HFF-Myc (cell line): ENCODE measurements at places on chromosomes 16 and 17.

- no peak for DNase-seq
Measured at GRCh38 chr16:47728205-47728604, 267.1 kb downstream of the PHKB start.

DNA sequence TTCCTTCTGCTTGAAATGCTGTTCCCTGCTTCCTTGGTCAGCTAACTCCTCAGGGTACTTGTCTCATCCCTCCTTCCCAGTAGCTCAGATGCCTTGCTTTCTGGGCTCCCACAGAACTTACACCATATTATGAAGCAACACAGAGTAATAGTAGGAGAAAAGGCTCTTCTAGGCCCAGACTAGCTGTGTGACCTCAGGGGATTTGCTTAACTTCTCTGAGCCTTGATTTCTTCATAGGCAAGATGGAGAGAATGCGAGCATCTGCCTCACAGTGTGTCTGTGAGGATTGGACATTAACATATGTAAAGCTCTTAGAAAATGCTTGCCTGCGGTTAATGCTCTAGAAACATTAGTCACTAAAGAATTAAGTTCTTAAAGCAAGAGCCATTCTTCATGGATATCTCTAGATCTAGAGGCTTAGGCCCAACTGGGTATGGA is 22.3 kb upstream of the PECAM1 start:
- DNase-seq: no peak

GRCh38 chr17:74527081-74527480 is 4.2 kb downstream of the CD300LB start:
- DNase-seq: no peak

DNA sequence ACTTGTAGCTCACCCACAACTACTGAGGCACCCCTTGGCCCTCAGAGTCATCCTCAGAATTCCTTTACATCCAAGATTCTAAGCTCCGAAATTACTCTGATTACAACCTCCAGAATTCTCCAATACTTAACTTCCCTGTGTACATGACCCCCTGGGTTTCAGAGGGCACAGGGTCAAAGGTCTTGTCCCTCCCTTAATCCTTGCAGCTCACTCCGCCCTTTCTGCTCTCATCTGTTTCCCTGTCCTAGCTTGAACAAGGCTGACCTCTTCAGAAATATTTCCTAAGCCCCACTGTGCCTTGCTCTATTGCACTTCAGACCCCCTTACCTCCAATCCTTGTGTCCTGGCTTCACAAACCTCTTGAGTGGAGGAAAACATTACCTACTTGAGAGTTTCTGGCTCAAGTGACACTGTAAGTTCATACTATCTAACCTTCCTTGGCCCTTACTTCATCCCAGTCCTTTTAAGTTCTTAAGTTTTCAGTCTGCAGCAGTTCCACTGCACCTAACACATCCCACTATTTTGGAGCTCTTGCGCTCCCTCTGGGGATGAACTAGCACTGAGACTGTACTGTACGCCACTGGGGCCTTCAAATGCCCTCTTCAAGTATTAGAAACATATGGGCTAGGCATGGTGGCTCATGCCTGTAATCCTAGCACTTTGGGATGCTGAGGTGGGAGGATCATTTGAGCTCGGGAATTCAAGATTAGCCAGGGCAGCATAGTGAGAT is 6.2 kb downstream of the N4BP1 start:
- DNase-seq: no peak

GRCh38 chr17:5097101-5097834 is 14.4 kb downstream of the ZNF232 start:
- no peak for DNase-seq

- DNase-seq: no peak
Measured at GRCh38 chr16:2827831-2828520, 2.1 kb upstream of the ZG16B start.
